Fibroblast of the aortic adventitia (primary cell): ENCODE measurements at places on chromosomes 12 and 14.
A peak's percentile ranks its signal among the peaks of the same experiment; 100 is the strongest.

GRCh38 chr12:122983789-122984515 is 3.5 kb downstream of the ARL6IP4 start:
- DNase-seq: peak; percentile 40

DNA sequence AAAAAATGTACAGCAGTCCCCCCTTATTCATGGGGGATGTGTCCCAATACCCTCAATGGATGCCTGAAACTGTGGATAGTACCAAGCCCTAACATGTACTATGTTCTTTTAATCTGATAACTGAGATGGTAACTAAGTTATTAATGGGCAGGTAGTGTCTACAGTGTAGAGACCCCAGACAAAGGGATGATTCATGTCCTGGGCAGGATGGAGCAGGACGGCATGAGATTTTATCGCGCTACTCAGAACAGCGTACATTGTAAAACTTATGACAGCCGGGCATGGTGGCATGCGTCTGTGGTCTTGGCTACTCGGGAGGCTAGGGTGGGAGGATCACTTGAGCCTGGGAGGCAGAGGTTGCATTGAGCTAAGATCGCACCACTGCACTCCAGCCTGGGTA is 37.1 kb downstream of the KIAA0586 start:
- DNase-seq: no peak

- DNase-seq: peak; percentile 21
These were observed 884 bp downstream of the GPD1 start for GRCh38 chr12:50104417-50105366.

DNA sequence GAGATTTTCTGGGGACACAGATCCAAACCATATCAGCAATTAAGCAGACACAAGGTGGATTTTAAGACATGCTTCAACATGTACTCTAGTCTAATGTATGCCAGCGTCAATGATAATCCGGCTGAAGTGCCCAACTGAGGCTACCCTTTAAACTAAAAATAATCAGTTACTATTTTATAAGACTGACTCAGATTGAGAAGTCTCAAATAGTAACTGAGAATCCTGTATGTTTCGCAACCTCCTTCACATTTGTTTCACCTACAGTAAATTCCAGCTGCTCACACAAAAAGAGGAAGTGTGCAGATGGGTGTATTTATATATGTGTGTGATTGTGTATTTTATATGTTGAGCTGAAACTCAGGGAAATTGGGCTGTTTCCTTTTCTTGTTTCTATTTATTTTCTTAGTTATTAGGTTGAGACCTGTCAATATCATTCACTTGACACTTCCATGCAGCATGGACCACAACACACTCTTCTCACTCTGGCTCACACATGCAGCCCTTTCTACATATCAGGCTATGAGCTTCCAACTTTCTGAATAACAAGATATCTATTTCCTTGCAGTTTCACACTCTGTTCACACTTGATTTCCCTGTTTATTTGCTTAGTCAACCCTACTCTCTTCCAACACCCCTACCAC is 1224.9 kb upstream of the TMEM132C start:
- DNase-seq: no peak

GRCh38 chr12:6548556-6548955 is 7.3 kb downstream of the IFFO1 start:
- DNase-seq: no peak

- peak; percentile 28 for DNase-seq
These were observed 67.1 kb upstream of the CPM start for GRCh38 chr12:69000074-69000473.

DNA sequence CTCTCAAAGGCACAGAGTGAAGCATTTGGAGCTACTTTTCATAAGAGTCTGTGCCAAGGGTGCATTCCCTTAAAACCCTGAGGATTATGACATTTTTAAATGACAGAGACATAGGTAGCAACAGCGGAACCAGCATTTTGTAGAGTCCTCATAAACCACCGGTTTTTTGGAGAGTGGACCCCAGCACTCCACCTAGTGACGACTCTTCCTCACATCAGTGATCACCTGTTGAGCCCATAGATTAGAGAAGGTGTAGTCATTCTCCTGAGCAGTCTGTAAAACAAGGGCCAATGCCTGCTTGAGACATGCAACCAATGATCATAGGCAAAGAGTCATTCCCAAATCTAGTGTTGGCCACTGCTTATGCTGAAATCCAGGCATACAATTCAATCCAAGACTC is 399.1 kb downstream of the GXYLT1 start:
- DNase-seq: no peak

GRCh38 chr12:27988594-27989233 is 16.2 kb upstream of the PTHLH start:
- DNase-seq: no peak

- no peak for DNase-seq
These were observed 650.0 kb downstream of the FLRT2 start for GRCh38 chr14:86179980-86180379.

GRCh38 chr12:75909714-75910656 is 121.6 kb downstream of the PHLDA1 start:
- DNase-seq: no peak

- no peak for DNase-seq
These were observed 200.3 kb upstream of the NAV3 start for GRCh38 chr12:77630344-77630743.

DNA sequence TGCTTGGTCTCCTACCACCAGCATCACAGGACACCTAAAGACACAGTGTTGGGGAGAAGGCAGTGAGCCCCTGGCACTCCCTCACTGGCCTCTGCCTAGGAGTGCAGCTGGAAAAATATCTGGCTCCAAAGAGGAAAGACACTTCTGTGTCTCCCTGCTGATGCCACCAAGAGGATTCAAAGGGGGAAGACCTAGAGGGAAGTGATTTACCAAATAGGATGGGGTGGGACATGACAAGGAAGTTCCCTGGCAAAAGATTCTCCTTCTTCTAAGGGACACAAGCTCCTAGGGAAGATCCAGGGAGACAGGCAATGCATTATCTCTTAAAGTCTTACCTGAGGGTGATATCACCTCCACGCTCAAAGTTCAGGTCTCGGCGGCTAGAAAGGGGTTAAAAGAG is 6.1 kb downstream of the NDRG2 start:
- no peak for DNase-seq

GRCh38 chr12:7917392-7918267 is 18.4 kb downstream of the SLC2A3 start:
- no peak for DNase-seq

- no peak for DNase-seq
These were observed 154.2 kb downstream of the DPF3 start for GRCh38 chr14:72739446-72740405.

GRCh38 chr12:10027721-10028120 is 2.8 kb upstream of the CLEC9A start:
- no peak for DNase-seq
